ENCODE measurements at places on chromosomes 5 and 9.

GRCh38 chr9:122186777-122187470 is 27.2 kb downstream of the MORN5 start:
- DNase-seq = no peak

- no peak for DNase-seq
These were observed 100.2 kb upstream of the CCL21 start for GRCh38 chr9:34810187-34810524.

DNA sequence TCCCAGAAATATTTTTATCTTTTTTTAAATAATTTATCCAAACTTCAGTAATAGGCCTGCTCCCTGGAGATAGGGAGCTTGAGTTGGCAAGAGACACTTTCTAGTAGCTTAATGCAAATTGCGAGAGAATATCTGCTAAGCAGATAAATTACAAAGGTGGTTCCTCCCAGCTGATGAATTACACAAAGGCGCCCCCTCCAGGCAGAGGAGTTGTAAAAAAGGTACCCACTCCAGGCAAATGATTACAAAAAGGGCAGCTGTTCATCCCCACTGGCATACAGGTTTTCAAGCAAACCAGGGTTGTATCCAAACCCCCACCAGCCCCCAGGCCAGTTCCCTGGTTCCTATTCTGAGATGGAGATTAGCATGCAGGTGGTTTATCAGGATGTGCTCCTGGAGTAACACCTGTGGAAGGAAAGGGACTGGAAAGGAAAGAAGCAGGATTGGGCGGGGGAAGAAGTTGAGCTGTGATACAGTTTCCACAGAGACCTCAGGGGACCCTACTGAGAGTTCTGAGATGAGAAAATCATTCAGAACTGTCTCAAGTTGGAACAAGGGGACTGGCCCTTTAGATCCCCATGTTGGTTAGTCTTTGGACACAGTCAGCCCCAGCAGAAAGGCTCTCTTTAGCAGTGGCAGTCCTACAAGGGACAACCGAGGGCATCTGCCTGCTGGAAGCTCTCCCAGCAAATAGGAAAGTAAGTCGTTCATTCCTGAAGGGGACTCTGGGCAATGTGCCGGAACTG is 25.5 kb downstream of the ESM1 start:
- DNase-seq = peak; percentile 18

GRCh38 chr5:16492398-16493140 is 27.0 kb upstream of the ZNF622 start:
- peak; percentile 64 for DNase-seq

- DNase-seq = no peak
These were observed 2.6 kb upstream of the MSX2 start for GRCh38 chr5:174721530-174722432.

DNA sequence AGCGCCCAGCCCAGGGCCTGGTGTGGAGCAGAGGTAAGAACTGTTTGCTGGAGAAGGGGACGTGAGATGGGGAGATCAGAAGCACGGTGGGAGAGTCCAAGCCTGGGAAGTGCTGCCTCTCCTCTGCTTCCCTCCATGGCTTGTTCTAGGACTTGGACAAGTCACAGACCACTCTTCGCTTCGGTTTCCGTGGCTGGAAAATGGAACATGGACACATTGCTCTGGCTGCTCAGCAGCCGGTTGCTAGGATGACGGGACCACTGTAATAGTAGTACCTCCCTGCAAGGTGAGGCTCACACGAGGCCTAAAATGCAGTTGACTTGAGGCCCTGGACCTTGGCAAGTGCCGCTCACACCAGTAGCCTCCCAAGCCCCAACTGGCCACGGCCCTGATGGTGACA is 175.8 kb upstream of the FSTL4 start:
- DNase-seq = no peak

- DNase-seq = peak; percentile 89
These were observed 680.8 kb downstream of the CETN3 start for GRCh38 chr5:89728750-89729149.

GRCh38 chr5:115815006-115815692 is 1.3 kb downstream of the CDO1 start:
- no peak for DNase-seq

DNA sequence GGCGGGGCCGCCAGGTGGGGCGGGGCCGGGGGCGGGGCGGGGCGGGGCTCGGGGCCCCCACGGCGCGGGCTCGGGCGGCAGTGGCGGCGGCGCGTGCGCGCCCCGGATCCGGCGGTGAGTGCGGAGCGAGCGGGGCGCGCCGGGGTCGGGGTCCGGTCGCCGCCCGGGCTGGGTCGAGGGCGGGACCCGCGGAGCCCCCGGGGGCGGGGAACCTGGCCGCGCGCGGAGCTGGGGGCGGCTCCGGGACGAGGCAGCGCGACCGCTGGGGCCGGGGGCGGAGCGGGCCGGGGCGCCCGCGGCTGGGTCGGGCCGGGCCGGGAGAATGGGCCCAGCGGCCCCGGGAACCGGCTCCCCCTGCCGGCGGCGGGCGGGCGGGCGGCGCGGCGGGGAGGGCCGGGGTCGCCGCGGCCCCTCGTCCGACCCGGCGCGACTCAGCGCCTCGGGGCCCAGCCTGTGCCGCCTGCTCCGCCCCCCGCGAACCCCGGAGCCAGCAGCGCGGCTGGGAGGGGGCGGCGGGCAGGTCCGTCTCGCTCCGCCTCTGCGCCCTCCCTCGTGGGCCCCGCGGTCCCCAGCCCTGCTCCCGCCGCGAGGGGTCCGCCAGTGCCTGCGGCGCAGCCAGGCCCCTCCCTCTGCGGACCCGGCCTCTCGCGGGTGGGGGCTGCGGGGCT is 3.1 kb downstream of the EGFL7 start:
- DNase-seq = peak; percentile 62

DNA sequence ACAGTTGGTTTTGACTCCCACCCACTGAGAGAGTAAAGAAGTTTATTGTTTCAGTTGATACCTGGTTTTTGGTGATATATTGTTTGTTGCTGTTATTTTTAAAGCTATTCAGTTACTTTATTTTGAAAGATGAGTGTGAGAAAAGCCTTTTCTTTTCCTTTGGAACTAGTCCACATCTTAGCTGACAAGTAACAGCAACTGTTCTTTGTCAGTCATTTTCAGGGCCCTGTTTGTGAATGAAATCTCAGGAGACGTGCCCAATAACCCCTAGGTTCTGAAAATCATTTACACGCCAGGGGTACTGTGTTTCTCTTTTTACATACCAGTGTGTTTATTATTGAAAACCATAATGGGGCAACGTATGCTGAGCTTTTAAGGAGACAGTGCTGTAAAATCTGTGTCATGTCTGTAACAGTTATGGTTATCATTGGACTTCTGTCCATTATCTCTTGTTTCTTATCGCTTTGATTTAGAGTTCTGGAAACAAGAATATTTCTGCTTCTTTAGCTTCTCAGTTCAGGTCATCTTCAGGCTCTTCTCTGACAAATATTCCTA is 75.0 kb downstream of the LIX1 start:
- DNase-seq = no peak
